ENCODE measurements at places on chromosomes 2 and 18.

GRCh38 chr2:119699016-119699606, 20.1 kb downstream of the TMEM177 start:
- no peak for DNase-seq

DNA sequence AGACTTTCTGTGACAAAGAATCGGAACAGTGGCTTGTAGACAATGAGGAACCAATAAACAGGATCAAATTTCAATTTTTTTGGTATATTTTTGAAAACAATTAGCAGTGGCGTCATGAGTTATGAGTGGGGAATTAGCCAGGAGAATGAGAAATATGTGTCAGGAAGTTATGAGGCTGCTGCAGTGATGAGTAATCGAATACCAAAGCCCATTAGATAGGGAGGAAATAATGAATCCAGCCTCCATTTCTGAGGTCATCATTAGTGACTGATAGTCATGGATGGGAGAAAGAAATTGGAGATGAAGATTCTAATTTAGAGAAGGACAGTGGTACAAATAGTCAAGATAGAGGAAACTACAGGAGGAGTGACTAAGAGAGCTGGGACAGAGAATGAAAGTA, 673.1 kb upstream of the VRK2 start:
- no peak for DNase-seq

GRCh38 chr2:20012282-20013125, at the start of gene MATN3:
TSS of gene MATN3 (minus strand) at chr2:20012668. CDS start at chr2:20012631, 37 bp downstream.
- no peak for DNase-seq

GRCh38 chr18:26746398-26746797, 119.1 kb downstream of the AQP4 start:
- DNase-seq, result no peak

DNA sequence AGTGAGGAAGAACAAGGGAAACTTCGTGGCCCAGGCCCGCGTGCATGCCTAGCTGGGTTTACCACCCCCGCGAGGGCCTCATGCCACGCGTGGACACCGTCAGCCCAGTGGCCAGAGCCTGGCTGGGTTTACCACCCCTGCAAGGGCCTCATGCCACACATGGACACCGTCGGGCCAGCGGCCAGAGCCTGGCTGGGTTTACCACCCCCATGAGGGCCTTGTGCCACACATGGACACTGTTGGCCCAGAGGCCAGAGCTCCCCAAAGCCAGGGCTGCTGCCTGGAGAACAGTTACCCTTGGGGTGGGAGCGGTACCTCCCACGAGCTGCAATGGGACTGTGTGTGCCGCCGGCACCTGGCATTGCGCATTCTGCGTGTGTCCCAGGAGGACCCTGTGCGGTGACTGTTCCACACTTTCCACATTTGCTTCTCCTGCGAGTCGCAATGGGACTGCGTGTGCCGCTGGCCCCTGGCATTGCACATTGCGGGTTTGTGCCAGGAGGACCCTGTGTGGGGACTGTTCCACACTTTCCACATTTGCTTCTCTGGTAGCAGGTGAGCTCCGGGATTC, 105.6 kb upstream of the CTDP1 start:
- no peak for DNase-seq

GRCh38 chr2:25300001-25300400, 41.7 kb downstream of the DNMT3A start:
- DNase-seq, result no peak

DNA sequence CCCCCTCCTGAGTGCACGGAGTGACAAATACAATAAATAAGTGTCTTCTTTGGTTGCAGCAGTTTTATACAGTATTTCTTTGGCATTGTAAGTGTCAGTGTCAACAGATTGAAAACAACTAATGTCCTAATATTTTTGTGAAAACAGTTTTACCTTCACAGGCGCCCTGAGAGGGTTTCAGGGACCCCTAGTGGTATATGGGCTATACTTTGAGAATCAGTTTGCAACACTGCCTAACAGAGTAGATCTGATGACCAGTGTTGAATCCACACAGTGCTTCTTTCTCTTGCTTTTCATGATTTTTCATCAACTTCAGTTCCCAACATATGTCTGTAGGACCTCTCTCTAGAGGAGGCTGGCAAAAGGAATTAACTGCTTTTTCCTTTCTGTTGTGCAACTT, 162.2 kb downstream of the PRPF40A start:
- no peak for DNase-seq
